ENCODE measurements at places on chromosomes 16 and 17. TPM values are rescaled to one million over a fixed set of nuclear protein-coding genes. Genes with fewer than 3 reads are reported as not detected.

The CDH5 gene
- 55.0 TPM for total RNA-seq

The KRT20 gene
- total RNA-seq: not detected

DNA sequence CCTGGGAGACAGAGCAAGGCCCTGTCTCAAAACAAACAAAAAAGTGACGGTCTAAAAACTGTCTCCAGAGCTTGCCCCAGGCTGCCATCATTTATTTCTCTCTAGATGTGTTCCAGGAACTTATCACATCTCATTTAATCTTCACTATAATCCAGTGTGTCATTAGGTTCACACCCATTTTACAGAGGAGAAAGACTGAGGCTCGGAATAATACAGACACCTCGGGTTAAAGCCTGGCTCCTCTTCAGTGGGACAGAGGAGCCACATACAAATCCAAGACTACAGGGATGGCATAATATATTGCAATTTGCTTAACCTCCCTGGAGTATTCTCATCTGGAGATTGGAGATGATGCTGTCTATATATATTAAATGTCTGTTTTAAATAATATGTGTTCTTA lies 5.9 kb downstream of the PDILT start:
- no peak for DNase-seq

GRCh38 chr17:1558401-1558800 lies 4.2 kb downstream of the PITPNA start:
- DNase-seq: no peak

The TMIGD1 gene
- not detected for total RNA-seq

DNA sequence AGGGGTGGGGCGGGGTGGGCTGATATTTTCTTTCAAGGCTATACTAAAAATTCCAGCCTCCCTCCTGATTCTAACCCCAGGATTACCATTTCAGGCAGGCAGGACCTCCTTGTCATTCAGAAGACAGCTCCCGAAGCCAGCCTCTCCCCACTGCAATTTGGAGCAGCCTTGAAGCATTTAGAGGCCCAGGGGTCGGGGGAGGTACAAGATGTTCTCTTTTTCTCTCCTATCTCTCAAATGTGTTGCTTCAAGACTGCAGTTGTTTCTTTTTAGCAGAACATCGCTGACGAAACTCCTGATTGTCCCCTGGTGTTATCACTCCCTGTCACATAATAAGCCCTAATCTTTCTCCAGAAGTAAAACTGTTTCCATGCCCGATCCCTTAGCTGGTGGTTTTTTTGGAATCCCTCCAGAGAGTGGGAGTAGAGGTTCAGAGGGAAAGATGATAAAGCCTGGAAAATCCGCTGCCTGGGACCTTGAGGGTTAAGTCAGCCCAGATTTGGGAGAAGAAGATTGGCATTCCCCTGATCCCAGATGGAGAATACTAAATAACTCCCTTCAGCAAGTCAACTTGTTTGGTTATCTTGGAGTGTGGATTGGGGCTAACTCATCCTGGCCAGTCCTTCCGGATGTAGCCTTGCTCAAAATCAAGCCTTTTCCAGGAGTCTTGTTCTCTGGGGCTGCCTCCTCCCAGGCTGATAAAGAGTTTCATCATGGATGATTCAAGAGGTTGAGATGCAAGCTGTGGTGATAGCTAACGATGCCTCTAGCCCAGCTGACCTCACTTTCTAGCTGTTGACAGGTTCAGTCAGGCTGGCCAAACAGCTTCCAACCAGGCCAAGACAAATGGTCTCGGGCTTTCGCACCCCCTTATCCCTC lies 71.3 kb downstream of the SOX9 start:
- DNase-seq: peak; percentile 66

The PYDC1 gene
- total RNA-seq: not detected

- DNase-seq: no peak
These were observed 43.8 kb downstream of the VAC14 start for GRCh38 chr16:70757183-70757582.

The CHD9NB gene
- 0.97 TPM for total RNA-seq

The TBC1D3G gene
- not detected for total RNA-seq

DNA sequence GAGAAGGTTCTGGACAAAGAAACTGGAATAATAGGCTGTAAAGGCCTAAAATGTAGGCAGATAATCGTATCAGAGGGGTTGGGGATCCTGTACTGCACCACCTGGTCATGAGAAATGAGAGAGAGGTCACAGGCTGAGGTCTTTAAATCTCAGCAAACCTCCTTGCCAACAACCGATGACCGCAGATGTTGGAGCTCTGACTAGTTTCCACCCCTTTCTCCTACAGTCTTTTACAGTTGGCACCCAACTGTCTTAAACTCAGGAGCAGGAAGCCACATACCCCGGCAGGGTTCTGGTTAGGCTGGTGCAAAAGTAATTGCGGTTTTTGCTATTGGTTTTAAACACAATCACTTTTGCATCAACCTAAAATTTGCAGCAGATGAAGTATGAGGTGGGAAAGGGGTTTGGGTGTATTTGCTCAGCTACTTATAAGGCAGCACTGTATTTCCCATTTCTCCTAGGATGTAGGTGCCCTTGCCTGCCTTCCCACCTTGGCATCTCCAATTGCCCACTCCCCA lies 261.8 kb upstream of the MYOCD start:
- no peak for DNase-seq

DNA sequence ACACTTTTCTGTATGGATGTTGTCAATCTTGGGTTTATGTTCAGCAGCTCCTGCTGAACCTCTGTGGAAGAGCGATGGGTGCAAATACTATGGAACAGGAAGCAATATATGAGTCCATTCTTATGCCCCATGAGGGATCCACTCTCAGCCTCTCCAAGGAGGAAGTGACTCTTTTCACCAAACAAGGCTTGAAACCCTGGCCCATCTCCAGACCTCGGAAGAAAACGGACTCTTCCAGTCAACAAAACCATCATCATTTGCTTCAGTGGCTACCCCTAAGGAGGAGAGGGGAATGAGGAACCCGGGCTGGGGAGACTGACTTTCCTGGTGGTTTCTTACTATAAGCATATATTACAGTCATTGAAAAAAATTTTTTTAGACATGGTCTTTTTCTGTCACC lies 206.2 kb downstream of the AXIN2 start:
- no peak for DNase-seq

DNA sequence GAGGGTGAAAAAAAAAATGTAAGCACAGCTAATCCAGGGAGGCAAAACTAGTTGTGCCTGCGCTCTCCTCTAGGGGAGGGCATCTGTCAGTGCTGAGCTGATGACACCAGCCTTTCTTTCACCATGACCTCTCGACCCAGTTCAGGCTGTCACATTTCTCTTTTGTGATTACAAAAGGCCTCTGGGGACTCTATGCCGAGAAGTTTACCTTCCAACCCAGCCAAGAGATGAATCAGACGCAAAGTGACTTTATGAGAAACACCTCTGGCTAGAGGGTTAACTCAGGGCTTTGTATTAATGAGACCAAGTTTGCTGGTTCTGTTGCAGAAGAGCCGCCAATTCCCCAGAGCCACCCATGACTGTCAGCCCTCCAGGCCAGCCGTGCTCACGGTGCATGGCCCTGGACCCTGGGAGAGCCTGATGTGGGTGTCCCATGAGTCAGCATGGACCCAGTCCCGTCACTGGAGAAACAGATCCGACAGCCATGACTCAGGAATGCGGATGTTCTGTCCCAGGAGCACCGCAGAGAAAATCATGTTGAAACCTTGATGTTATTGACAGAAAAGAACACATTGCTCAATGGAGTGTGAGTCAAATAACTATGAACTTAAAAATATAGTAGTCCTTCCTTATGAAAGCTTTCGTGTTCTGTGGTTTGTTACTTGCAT lies 437.2 kb downstream of the HS3ST3B1 start:
- peak; percentile 49 for DNase-seq

DNA sequence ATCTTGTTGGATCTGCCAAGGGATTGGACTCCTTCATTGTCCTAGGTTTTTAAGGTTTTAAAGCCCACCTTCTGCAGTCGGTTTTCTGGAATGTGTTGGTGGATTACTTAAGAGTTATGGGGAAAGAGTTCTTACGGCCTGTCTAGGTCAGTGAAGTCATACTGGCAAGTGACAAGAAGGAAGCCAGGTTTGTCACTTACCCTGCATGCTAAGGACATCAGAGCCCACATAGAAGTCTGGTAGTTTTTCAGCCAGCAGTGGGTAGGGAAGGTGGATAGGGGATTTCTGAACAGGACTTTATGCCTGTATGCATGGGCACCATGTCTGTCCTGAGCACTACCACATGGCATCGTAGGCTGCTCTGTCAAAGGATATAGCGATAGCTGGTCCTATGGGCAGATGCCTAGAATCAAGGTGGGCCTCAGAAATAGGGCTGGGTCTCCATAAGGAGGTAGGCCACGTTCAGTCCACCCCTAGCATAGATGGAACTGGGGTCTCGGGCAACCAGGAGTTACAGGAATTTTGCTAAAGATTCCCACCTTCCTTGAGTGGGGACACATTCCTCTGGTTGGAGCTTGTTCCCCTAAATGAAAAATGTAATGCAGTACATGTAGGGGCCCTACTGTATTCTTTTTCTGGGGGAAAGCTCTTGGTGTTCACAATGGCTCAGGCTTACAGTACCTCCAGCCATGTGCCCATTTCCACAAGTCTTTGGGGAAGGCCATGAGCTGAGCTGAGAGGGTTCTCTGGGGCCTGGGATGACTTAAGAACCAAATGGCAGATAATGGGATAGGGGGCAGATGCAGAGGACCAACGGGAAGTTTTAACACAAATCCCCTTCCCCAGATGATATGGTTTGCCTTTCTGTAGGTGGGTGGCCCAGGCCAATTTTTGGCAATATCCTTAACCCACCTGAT lies 27.5 kb downstream of the TRPV2 start:
- no peak for DNase-seq

The CACNG5 gene
- not detected for total RNA-seq

DNA sequence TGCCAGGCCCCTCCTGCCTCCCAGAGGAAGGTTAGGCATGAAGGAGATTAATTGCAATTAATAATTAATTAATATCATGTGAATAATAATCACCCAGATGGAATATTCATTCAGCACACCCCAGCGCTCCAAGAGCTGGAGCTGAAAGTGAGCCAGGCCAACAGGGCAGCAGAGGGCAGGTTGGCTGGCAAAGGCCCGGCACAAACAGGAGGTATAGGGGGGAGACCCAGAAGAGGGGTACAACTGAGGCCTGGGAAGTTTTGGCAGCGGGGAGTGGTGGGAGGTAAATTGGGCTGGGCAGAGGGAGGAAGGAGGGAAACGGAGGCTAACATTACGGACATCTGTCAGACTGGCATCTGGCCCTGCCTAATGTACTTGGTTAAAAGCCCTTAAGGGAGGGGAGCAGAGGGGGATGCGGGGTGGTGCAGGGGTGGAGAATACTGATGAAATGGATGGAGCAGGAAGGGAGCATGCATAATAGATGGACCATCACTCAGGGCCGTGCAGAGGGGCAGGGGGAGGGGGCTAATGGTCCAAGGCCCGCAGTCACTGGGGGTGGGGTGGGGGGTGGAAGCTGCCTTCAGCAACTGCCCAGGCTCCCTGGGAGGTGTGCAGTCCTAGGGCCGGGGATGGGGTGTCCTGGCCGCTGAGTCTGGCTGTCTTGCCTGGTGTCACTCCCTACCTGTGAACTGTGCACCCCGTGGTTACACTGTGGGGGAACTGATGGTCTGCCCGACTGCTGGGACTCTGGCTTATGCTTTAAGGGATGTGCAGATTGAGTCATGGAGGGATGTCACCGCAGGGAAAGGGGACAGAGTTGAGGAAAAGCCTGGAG lies 1.9 kb downstream of the ADAM11 start:
- DNase-seq: no peak

GRCh38 chr17:48639982-48640857 lies 14.1 kb upstream of the HOXB9 start:
- no peak for DNase-seq

The HES7 gene
- total RNA-seq: not detected

- DNase-seq: no peak
These were observed 11.9 kb downstream of the MAP3K3 start for GRCh38 chr17:63634163-63634562.
